ENCODE measurements at places on chromosomes 5 and 9.
A peak's percentile ranks its signal among the peaks of the same experiment; 100 is the strongest.

- peak; percentile 91 for DNase-seq
These were observed 3.7 kb downstream of the ECSCR start for GRCh38 chr5:139458580-139459407.

- DNase-seq: no peak
These were observed 162.6 kb upstream of the ADAMTS16 start for GRCh38 chr5:4977416-4978110.

- DNase-seq: no peak
These were observed 41.4 kb downstream of the PAM start for GRCh38 chr5:102796498-102796897.

- no peak for DNase-seq
These were observed 195.5 kb downstream of the SEMA5A start for GRCh38 chr5:9350301-9350797.

GRCh38 chr9:129392093-129392541 is 214.1 kb upstream of the IER5L start:
- DNase-seq: no peak

DNA sequence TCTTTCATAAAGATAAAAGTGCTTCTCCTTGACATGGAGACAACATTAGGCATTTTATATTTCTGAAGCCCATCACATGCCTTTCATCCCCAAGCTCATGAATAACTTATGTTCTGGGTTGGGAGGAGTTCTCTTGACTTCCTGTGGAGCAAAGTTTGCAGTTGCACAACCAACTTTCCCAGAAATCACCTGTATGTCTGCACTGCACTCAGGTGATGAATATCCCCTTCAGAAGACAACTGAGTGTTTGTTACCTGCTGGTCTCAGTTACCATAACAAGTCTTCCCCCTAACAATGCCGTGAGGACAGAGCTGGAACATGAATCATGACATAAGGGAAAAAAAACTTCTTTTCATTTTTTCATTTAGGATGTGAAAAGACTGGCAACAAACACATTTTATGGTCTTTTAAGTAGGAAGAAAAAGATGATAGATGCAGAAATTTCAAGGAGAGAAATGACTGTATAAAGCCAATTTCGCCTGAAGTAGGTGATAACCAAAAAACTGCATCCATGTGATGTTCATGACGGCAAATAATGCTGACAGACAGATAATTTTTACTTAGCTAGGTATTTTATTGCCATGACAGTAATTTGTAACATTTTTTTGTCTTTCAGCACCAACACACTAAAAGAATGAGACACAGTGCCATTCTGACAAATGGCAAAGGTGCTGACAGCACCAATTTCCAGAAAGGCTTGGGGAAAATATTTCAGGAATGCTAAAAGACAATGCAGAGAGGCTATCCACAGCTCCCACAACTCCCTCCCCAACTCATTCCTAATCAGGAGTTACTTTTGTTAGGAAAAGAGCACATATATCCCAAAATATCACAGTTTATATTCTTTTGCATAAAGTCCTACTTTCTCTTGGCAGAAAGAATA is 656.3 kb downstream of the PRELID2 start:
- no peak for DNase-seq
